ENCODE measurements at places on chromosomes 6 and 20. TPM values are rescaled to one million over a fixed set of nuclear protein-coding genes. Genes with fewer than 3 reads are reported as not detected.

GRCh38 chr6:158999154-158999665 lies 792 bp downstream of the RSPH3 start:
- peaks cover 7% of the 10 kb centered on the region for H3K4me1 ChIP-seq
- no peaks in the 10 kb centered on the region for H3K27me3 ChIP-seq
- peak overlapping the region; percentile 99 for H3K27ac ChIP-seq
- H3K4me3 ChIP-seq = peak overlapping the region; percentile 99

The RCAN2 gene
- total RNA-seq = 23.3 TPM

DNA sequence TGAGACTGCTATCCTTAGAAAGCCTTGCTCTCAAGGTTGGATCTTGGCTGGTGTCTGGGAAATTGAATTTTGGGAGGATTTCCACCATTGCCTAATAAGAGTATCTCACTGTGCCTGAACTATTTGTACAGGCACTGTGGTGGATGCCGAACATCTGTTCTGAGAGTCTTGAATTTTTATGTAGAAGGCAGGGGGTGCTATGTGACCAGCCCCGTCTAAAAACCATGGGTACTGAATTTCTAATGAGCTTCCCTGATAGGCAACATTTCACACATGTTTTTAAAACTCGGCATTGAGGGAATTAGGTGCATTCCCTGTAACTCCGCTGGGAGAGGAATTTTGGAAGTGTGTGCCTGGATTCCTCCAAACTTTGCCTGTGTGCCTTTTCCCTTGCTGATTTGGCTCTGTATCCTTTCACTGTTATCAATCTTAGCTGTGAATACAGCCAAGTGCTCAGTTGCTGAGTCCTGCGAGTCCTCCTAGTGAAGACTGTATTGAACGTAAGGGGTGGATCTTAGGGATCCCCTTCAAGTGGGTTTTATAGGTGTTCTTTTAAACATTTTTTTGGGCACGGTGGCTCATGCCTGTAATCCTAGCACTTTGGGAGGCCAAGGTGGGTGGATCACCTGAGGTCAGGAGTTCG lies 27.6 kb upstream of the SCAF8 start:
- H3K27ac ChIP-seq = no peak overlapping the region
- peaks cover 2% of the 10 kb centered on the region for H3K4me1 ChIP-seq
- no peak for DNase-seq
- no peaks in the 10 kb centered on the region for H3K27me3 ChIP-seq
- no peak overlapping the region for H3K4me3 ChIP-seq

DNA sequence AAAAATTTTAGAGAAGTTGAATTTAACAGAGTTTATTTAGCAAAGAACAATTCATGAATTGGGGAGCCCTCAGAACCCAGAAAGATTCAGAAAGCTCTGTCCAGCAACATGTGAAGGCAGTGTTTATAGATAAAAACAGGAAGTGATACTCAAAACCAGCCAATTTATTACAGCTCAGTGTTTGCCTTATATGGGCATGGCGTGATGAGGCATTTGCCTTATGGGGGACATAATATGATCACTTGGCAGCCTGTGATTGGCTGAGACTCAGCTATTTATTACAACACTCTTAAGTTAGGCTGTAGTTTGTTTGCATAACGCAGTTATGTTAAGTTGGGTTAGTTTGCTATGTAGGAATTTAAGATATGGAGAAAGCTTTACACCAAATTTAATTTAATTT lies 11.5 kb downstream of the HLA-DPA1 start:
- H3K27ac ChIP-seq = no peak overlapping the region
- peaks cover 13% of the 10 kb centered on the region for H3K27me3 ChIP-seq
- H3K4me3 ChIP-seq = no peak overlapping the region
- DNase-seq = no peak
- H3K36me3 ChIP-seq = no peaks in the 10 kb centered on the region

DNA sequence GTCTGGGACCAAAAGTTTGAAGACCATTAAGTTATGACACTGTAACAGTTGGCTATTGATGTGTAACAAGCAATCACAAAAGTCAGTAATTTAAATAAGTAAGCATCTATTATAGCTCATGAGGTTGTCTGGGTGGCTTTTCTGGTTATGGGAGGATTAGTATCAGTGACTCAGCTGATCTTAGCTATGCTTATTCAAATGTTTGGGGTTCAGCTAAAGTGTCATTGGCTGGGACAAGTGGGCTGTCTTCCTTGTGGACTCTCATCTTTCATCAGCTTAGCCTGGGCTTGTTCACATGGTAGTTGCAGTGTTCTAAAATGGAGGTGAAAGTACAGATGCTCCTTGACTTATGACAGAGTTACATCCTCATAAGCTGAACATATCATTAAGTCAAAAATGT lies 74.6 kb upstream of the LAMP5 start:
- peaks cover 7% of the 10 kb centered on the region for H3K4me1 ChIP-seq
- no peak overlapping the region for H3K27ac ChIP-seq
- H3K4me3 ChIP-seq = no peak overlapping the region
- H3K36me3 ChIP-seq = peaks cover 30% of the 10 kb centered on the region
- H3K27me3 ChIP-seq = peaks cover 4% of the 10 kb centered on the region
- no peak for DNase-seq

DNA sequence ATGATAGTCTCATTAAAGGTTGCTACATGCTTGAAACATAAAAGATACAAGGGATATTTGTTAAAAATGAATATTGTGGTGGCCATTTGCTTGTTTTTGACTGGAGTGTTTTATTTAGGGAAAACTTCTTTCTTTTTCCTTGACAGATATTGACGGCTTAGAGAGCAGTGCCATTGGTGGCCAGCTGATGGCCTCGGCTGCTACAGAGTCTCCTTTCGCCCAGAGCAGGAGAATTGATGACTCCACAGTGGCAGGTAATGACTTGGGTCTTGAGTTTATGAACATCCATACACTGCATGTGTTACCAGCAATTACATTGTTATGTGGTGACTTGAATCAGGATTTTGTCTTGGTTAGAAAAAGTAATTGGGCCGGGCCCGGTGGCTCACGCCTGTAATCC lies 67.5 kb upstream of the PBOV1 start:
- no peak overlapping the region for H3K27ac ChIP-seq
- DNase-seq = no peak

The BIRC7 gene
- not detected for total RNA-seq

The SLCO4A1 gene
- 3.6 TPM for total RNA-seq

GRCh38 chr6:125526007-125526720 lies 223.3 kb upstream of the HEY2 start:
- no peak overlapping the region for H3K4me3 ChIP-seq
- peaks cover 6% of the 10 kb centered on the region for H3K27me3 ChIP-seq
- peaks cover 15% of the 10 kb centered on the region for H3K4me1 ChIP-seq
- no peak overlapping the region for H3K27ac ChIP-seq

The LGSN gene
- total RNA-seq = not detected
